WTC11 (cell line): ENCODE measurements at places on chromosomes 2 and 18. TPM values are rescaled to one million over a fixed set of nuclear protein-coding genes. Genes with fewer than 3 reads are reported as not detected.

The CCDC85A gene
- 0.22 to 0.27 TPM (median 0.25 TPM) in 3 replicates for total RNA-seq

The GATA6 gene
- total RNA-seq, result 0.15 to 0.21 TPM (median 0.18 TPM) in 3 replicates

The KCNG2 gene
- total RNA-seq, result 0.34 to 0.62 TPM (median 0.50 TPM) in 3 replicates

The PLEK gene
- 0.26 to 0.46 TPM (median 0.37 TPM) in 3 replicates for total RNA-seq

The ADD2 gene
- 164 to 196 TPM (median 187 TPM) in 3 replicates for total RNA-seq

The CCDC102B gene
- total RNA-seq, result 3.1 to 5.1 TPM (median 3.2 TPM) in 3 replicates

The ZBTB7C gene
- total RNA-seq, result 0.39 to 0.60 TPM (median 0.48 TPM) in 3 replicates
